NCI-H1417 treated with DMSO at 0.1 percent for 48 hours (cell line): ENCODE measurements at places on chromosomes 5 and 9.

- no peak for DNase-seq
Observed at GRCh38 chr5:10478436-10478835, 36.8 kb downstream of the ROPN1L start.

- DNase-seq, result no peak
Observed at GRCh38 chr5:17019324-17019723, 83.2 kb upstream of the MYO10 start.

DNA sequence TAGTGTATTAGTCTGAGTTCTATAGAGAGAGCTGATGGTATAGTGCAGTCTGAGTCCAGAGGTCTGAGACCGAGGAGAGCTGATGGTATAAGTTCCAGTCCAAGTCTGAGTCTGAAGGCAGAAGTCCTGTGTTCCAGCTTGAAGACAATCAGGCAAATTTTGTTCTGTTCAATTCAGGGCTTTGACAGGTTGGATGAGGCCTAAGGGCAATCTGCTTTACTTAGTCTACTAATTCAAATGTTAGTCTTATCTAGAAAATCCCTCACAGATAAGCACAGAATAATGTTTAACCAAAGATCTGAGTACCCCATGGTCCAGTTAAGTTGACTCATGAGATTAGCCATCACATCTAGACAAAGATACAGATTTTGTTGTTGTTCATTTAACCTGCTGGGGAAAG is 303.0 kb upstream of the KLF4 start:
- no peak for DNase-seq

DNA sequence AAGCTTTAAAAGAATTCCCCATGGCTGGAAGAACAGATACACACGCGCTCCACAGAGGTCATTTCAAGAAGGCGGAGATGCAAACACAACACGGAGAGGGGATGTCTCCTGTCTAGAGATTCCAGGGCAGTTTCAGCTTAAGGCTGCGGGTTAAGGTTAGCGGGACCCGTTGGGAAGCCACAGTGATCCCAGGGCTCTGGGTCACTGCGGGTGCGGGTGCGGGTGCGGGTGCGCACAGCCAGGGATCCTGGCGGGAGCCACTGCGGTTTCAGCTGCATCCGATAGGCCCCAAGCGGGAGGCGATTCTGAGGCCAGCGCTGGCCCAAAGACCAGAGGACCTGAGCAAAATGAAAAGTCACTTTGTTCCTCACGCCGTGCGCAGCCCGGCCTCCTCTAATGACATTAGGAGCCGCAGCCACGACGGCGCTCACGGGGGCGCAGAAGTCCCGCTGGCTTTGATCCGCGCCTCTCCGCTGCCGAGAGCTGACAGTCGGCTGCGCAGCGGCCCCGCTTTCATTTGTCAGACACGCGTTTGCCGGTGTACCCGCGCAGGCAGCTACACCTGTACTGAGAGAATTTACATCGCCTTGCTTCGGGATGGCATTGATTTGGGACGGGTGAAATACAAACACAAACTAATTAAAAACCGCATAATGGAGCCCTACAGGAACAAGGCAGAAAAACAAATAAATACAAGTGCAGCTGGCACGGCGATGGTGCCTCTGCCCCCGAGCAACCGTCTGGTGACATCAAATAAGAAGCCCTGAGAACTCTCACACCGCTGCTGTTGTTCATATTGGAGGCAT is 5.3 kb upstream of the IRX1 start:
- DNase-seq, result no peak

DNA sequence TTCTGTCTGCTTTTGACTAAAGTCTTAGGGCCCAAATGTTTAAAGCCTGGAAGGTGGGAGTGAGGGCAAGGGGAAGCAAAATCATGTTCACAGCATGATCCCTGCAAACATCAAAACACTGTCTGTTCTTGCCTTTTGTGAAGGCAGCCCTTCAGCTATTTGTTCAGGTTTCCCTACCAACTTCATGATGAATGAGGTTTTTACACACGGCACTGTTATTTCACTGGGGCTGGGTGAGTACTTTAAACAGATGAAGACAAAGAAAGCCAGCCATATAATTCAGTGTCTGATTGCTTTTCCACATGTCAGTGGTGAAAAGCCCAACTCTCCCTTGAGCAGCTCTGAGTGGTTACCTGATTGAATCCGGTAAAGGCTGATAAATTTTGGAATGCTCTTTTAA is 224.7 kb upstream of the GRAMD2B start:
- peak; percentile 74 for DNase-seq

- DNase-seq, result no peak
Observed at GRCh38 chr5:72691751-72692150, 124.7 kb upstream of the TNPO1 start.

DNA sequence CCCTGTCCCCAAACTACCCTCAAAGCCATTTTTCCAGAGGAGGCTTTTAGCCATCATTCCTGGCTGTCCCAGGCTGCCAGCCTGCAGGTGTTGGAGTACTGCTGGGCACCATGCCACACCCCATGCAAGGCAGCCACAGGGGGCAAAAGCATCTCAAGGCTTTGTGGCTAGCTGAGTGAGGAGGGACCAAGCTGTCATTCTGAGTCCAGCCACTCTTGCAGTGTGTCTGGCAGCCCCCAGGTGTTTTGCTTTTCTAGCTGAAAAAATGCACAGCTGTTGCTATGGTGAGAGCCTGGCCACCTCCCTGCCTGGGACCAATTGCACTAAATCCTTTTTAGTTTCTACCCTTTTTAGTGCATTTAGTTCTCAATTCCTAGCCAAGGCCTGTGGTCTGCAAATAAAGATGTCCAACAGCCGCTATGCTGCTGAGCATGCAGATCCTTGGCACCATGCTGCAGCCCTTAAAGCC is 50.4 kb upstream of the PTGS1 start:
- DNase-seq, result no peak

DNA sequence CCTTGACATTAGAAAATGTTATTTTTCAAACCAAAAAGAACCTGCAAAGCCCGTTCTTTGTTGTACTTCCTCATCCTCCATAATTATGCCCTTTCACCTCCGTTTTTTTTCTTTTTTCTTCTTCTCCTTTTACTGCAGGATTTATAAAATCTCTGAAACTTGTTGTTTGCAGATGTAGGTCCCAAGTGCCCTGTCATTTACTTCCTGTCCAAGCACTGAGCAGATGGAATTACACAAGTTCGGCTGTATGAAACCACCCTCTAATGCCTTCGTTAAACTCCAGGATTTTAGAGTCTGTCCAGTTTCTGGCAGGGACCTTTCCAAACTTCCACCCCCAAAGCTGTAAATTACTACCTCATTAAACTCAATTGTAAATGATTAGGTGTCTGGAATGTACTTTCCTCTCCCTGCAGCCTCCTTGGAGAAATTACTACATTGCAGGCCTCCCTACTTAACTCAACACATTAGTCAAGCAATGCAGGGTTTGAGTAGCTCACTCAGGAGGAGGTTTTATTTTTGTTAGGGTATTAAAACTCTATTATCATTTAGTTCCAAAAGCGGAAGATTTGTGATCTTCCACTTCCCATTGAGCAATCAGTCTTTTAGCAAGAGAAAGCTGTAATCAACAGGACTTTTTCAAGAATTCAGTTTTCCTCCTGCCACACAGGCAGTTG is 125.6 kb upstream of the LPAR1 start:
- no peak for DNase-seq

DNA sequence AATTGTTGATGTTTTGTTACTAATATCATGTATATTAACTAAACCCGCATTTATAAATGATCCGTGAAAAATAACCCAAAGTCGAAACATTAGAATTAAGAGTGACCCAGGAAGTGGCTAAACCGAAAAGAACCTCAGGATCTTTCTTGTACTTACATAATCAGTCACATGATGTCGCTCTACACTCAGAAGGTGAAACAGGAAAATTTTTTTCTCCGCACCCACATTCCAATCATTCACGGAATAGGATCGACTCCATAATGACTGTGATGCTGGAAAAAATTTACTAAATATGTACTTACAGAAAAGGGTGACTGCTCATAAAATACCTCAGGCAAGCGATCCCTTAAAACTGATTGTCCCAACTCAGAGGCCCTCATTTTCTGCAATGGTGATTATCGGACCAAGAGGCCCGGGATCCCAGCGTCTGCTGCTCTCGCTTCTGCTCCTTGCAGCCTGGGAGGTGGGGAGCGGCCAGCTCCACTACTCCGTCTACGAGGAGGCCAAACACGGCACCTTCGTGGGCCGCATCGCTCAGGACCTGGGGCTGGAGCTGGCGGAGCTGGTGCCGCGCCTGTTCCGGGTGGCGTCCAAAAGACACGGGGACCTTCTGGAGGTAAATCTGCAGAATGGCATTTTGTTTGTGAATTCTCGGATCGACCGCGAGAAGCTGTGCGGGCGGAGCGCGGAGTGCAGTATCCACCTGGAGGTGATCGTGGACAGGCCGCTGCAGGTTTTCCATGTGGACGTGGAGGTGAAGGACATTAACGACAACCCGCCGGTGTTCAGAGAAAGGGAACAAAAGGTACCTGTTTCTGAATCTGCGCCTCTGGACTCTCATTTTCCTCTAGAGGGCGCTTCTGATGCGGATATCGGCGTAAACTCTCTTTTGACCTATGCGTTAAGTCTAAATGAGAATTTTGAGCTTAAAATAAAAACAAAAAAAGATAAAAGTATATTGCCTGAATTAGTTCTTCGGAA is at the start of gene PCDHA12:
Gene PCDHA12 (plus strand): TSS at position 224 of the 981 bp plus-strand sequence. CDS start 165 bp downstream, at position 389.
- no peak for DNase-seq

GRCh38 chr5:126736141-126736540 is 40.8 kb upstream of the LMNB1 start:
- DNase-seq, result no peak

GRCh38 chr9:20611691-20612287 is 10.5 kb downstream of the MLLT3 start:
- DNase-seq, result no peak

- DNase-seq, result no peak
Observed at GRCh38 chr5:127666043-127666716, 17.3 kb downstream of the CTXN3 start.

- no peak for DNase-seq
Observed at GRCh38 chr9:38066914-38067858, 1.8 kb downstream of the SHB start.

- no peak for DNase-seq
Observed at GRCh38 chr5:154849791-154850201, 607 bp downstream of the FAXDC2 start.

DNA sequence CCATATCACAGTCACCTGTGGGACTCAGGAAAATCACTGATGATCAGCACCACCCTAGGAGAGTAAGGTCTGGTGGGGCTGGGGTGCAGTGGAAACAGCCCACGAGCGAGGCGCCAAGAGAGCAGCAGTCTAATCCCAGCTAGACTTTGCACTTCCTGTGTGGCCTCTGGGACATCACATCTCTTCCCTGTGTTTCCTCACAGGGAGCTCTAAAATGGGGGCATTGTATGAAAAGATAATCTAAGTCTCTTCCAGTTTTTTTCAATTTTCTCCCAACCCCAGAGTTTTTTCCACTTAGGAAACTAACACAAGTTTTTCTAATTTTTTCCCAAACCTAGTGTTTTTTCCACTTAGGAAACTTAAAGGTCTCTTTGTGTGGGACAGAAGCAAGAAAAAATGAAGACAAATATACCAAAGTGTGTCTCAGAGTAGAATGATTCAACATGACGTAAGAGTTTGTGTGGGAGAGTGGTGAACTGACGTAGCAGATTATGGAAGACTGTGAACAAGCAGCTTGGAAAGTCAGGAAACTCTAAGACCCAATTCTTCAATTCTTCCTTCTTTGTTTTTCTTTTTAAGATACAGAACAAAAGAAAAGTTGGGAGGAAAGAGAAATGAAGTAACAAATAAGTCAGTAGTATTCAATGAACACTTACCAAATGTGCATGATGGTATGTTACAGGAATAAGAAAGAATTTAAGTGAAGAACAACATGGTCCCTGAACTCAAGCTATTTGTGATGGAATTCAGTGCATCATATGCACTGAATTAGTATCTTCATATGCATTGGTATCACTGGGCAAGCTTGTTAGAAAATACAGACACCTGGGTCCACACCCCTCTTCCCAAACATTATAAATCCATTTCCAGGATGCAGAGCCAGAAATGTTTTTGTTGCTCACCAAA is 51.3 kb downstream of the LHFPL2 start:
- no peak for DNase-seq

GRCh38 chr5:107381189-107381856 is 289.4 kb downstream of the EFNA5 start:
- DNase-seq, result no peak

DNA sequence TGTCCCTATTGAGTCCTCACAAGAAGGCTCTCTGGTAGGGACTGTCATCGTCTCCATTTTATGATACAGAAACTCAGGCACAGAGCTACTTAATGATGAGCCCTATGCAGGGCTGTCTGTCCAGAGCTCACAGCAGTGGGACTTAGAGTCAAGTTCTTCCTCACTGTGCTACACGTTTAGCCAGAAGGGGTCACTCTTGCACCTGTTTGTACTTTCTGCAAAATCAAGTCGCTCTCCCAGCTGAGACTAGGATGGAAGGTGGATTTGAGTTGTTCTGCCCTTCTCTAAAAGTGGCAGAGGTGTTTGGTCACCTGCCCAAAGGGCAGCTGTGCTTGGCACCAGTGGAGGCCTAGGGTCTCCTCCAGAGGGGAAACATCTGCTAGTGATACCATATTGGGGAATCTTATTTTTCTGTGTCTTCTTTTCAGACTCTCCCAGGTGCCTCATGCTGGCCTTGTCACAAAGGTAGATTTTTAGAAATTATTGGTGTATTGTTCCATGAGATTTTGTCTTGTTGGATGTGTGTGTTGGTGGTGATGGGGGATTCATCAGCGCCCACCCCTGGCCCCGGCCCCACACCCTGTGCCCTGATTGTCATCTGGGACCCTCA is 104.2 kb downstream of the PPARGC1B start:
- DNase-seq, result no peak

DNA sequence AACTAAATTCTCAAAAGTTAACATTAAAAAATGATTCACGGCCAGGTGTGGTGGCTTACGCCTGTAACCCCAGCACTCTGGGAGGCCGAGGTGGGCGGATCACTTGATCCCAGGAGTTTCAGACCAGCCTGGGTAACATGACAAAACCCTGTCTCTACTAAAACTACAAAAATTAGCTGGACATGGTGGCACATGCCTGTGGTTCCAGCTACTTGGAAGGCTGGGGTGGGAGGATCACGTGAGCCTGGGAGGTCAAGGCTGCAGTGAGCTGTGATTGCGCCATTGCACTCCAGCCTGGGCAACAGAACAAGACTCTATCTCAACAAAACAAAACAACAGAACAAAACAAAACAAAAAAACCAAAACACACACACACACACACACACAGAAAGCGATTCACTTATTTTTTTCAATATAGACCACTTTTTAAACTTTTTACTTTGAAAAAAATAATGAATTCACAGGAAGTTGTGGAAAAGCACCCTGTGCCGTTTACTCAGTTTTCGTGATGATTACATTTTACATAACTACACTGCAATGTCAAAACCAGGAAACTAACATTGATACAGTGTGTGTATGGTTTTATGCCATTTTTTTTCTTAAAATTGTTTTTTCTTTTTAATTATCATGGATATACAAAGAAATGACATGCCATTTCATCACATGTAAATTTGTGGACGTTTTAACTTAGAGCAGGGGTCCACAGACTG is 73.7 kb downstream of the TENT4A start:
- no peak for DNase-seq
